ENCODE measurements at places on chromosomes 12 and 14.

DNA sequence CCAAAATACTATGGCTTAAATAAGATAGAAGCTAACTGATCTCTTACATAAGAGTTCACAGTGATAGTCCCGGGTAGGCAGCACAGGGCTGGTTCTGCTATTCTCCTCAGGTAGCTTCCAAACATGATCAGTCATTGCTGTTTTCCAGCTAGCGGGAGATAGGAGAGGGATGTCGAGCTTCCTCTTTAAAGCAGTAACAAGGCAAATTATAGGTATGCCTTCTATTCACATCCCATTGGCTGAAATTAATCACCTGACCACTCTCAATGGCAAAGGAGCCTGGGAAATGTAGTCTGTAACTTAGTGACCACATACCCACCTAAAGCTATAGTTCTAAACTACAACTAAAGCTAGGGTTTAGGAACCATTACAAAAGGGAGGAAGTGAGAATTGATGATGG, 34.5 kb upstream of the VRK1 start:
- DNase-seq = no peak

- no peak for DNase-seq
Observed at GRCh38 chr12:84641940-84642545, 270.6 kb downstream of the SLC6A15 start.

GRCh38 chr14:71698027-71698426, 234.2 kb upstream of the RGS6 start:
- DNase-seq = no peak

- peak; percentile 14 for DNase-seq
Observed at GRCh38 chr14:52313903-52314594, at the start of gene PTGER2. PTGER2 (plus strand) TSS chr14:52314312; CDS start chr14:52314549, 237 bp downstream.

DNA sequence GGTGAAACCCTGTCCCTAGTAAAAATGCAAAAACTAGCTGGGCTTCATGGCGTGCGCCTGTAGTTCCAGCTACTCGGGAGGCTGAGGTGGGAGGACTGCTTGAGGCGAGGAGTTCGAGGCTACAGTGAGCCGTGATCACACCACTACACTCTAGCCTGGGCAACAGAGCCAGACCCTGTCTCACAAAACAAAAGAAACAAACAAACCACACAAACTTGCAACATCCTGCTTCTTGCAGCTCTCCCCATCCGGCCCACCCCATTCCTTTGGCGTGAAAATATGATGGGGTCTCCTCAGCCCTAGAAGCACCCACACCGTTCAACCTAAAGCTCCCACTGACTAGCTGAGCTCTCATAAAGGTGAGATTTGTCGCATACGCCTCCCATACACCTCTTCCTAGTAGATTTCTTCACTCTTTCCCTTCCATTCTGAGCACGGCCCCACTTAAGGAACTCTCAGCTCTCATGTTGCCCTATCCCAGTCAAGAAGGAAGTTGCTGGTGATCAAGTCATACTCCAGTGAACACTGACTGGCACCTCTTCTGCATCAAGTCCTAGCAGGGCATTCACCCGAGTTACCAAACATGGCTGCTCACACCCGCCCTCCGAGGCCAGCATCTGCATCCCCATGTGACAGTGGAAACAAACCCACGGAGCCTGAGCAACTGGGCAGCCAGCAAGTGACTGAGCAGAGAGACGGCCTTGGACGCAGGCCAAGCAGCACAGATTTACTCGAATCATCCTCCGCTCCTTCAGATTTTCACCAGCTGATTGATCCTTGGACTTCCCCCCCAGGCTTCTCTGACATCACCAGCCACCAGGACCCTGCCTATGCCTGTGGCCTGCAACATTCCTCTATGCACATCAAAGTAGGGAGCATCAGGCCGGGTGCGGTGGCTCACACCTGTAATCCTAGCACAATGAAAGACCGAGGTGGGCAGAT, 18.9 kb upstream of the CD27 start:
- DNase-seq = no peak

DNA sequence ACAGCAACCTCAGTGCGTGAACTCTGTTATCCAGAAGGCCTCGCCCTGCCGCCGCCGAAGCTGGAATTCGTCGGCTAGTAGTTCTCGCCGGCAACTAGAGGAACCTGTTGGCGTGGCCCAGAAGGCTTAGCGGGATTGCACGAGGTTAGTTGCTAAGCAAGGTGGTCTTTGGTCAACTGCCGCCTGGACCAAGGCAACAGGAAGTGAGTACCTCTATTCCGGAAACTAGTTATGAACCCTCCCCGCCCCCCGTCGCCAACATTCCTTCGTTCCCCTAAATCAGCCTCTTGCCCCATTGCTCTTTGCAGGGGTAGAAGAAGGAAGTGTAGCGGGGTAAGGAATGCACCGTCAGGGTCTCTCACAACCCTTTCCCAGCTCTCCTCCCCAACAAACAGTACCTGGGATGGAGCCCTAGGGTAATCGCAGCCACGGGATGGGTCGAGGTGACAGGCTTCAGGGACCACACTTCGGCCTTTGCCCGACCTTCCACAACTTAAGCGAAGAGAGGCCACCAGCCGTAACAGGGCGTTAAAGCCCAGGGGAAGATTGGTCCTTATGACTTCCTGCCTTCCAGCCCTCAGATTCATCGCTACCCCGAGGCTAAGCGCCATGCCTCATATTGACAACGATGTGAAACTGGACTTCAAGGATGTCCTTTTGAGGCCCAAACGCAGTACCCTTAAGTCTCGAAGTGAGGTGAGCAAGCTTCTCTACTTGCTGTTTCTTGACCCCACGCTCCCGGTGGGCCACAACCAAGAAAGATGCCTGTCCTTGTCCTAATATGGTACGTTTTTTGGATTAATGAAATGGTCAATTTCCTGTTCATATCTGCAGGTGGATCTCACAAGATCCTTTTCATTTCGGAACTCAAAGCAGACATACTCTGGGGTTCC, at the start of gene GMPR2:
Gene GMPR2, plus strand, starts transcription at position 285 of the 893 bp plus-strand sequence. Its CDS starts 325 bp downstream, at position 610.
- no peak for DNase-seq

GRCh38 chr14:50967103-50967502, 22.8 kb upstream of the PYGL start:
- DNase-seq = no peak

DNA sequence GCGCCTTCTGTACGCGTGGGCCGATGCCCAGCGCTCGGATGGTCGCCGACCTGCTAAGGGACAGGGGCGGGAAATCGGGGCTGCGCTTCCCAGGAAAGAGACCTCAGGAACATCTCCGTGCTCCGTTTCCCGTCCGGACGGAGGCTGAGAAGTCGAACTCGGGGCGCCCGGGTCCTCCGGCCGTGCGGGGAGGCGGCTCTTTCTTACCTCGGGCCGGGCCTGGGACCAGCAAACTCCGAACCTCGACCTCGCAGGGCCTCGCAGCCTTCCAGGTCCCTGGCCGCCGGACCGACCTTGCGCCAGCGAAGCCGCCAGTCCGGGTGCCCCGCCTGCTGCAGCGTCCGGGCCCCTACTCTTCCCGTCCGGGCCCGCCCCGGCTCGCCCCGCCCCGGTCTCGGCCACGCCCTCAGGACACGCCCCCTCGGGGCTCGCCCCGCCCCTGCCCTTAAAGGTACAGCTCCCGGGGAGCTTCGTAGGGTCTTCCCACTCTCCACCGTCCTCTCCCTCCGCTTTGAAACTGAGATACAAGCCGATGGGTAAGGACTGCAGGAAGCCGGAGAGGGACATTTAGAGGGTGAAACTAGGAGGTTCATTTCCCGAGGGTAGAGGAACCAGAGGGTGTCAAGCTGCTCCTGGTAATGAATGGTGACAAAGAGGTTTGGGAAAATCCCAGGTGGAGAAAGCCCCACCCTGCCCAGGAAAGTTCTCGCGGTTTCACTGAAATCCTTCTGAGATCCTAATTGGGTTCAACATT, at the start of gene SLC8B1:
Gene SLC8B1, minus strand, starts transcription at position 324 of the 754 bp plus-strand sequence. CDS start 2,231 bp downstream, outside the sequence.
- DNase-seq = peak; percentile 13

- no peak for DNase-seq
Observed at GRCh38 chr12:95857799-95858198, 953 bp upstream of the SNRPF start.

DNA sequence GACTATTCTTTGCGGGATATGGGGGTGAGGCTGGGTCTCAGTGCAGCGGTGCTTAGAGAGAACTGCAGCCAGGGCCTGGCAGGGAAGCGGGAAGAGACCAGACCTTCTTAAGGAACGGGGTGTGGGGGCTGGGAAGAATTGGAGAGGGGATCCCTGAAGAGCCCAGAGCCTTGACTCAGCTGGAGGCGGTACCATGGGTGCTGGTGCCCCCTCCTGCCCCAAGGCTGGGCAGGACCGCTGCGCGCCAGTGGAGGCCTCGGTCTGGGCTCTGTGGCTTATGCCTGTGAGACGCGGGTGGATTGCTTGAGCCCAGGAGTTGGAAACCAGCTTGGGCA, 1.3 kb upstream of the RNU7-1 start:
- DNase-seq = no peak

DNA sequence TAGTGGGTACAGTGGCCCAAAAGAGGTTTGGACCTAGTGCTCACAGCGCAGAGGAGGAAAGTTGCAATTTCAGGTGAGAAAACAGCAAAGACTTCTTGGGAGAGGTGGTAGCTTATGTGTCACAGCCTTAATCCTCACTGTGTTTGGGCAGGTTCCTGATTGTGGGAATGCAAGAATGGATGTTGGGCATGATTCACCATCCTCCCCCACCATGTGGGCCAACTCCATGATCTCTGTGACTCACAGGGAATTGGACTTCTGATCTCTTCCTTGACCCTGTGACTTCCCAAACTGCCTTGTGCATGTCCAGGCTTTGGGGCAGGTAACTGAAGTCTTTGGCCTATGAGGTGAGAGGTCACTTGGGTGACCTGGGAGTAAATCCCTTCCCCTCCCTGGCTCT, 1.8 kb upstream of the CHST11 start:
- DNase-seq = no peak

DNA sequence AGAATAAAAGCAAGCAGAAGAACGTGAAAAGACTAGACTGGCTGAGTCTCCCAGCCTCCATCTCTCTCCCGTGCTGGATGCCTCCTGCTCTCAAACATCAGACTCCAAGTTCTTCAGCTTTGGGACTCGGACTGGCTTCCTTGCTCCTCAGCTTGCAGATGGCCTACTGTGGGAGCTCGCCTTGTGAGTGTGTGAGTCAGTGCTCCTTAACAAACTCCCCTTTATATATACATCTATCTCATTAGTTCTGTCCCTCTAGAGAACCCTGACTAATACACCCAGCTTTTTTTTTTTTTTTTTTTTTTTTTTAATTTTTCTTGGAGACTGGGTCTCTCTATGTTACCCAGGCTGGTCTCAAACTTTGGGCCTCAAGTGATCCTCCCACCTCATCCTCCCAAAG, 46.9 kb downstream of the ACTN1 start:
- DNase-seq = no peak

- no peak for DNase-seq
Observed at GRCh38 chr12:100718187-100718586, 76.4 kb upstream of the ANO4 start.

DNA sequence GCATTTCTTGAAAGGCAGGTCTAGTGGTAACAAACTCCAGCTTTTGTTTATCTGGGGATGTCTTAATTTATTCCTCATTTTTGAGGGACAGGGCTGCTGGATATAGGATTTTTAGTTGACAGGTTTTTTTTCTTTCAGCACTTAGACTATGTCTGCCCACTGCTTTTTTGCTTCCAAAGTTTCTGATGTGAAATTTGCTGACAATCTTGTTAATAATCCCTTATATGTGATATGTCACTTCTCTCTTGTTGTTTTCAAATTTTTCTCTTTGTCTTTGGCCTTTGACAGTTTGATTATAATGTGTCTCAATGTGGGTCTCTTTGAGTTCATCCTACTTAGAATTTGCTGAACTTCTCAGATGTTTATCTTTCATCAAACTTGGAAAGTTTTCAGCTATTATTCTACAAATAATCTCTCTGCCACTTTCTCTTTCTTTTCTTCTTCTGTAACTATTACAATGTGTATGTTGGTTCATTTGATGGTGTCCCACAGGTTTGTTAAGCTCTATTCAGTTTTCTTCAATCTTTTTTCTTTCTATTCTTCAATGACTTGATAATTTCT, 9.8 kb downstream of the ATL1 start:
- DNase-seq = no peak

- DNase-seq = no peak
Observed at GRCh38 chr12:64494998-64495729, 43.2 kb downstream of the TBK1 start.

GRCh38 chr12:82176026-82176425, 182.2 kb downstream of the CCDC59 start:
- DNase-seq = no peak

GRCh38 chr12:843609-844008, 91.2 kb downstream of the WNK1 start:
- no peak for DNase-seq

GRCh38 chr14:88838015-88838414, 13.6 kb downstream of the TTC8 start:
- no peak for DNase-seq

GRCh38 chr12:130506844-130507243, 169.2 kb downstream of the PIWIL1 start:
- DNase-seq = no peak

- no peak for DNase-seq
Observed at GRCh38 chr12:15443611-15444010, 121.3 kb downstream of the PTPRO start.

DNA sequence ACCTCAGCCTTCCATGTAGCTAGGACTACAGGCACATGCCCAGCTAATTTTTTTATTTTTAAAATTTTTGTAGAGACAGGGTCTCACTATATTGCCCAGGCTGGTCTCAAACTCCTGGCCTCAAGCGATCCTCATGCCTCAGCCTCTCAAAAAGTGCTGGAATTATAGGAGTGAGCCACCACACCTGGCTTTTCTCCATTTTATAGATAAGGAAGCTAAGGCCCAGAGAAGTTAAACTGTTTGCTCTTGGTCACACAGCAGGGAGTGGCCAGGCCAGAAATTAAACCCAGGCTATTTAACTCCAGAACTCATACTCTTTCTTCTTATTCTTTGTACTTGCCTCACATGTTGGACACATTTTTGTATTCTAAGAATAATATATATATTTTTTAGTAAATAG, 16.5 kb downstream of the UBE3B start:
- DNase-seq = no peak

- DNase-seq = no peak
Observed at GRCh38 chr12:58959639-58960300, 39.5 kb upstream of the LRIG3 start.

DNA sequence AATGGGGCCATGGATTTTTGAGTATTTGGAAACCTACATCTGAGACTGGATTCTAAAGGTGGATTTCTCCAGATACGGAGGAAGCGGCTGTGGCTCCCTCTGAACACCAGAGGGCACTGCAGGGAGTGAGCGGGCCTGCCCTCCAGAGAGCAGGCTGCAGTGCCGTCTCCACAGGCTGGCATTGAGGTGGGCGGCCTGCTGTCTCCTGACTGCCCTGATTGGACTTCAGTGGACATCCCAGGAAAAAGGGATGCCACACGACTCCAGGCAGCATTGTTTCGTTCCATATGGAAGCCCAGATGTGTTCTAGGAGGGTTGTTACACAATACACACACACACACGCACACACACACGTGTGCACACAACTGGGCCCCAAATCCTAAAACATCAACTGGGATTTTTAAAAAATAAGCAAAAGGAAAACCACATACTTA, 20.9 kb upstream of the ANO2 start:
- no peak for DNase-seq

Measured in esophagus squamous epithelium (tissue), 5 donors.